ENCODE measurements at places on chromosomes 6 and 20.

DNA sequence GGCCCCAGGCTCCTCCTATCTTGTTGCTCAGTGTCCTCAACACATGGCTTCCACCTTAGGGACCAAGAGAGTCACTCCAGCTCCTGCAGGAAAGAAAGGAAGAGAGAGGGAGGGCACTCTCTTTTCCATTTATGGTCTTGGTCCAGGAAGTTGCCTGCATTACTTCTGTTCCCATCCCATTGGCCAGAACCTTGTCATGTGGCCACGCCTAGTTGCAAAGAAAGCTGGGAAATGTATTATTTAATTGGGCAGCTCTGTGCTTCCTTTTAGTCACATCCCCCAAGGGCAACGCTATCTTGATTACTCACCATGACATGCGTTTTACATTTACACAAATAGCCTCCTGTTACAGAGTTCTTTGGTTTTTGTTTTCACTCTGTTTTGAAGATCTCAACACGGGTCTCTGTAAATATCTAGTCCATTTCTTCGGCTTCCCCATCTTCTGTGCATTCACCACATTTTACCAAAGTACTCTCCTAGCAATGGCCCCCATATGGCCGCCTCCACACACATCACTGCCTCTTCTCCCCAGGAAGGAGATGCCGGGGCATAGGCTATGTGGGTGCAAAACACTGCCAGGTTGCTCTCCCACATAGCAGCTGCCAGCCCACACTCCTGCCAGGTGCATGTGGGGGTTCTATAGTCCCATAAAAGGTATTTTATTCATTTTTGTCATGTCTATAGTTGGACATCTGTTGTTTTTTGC, 35.7 kb upstream of the ZMYND8 start:
- DNase-seq: peak; percentile 95

- no peak for DNase-seq
These were observed 387.6 kb downstream of the CDC5L start for GRCh38 chr6:44775121-44775520.

DNA sequence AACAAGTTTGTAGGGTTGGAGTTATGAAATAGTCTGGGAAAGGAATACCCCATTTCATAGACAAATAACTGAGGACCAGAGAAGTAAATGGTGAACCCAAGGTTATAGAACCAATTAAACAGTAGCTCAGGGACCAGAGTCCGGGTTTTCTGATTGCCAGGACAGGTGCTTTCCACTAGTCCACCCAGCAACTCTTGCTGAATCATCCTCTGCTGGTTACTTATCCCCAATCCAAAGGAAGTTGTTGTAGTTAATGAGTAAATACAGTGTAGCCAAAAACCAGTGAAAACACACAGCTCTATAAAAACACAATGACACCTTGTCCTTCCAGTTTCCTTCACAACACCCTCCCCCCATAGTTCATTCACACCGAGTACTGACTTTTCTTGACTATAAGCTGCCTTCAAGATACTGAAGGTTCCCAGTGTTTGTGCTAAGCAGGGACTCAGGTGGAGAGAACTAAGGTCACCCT, 766 bp upstream of the TINAG start:
- DNase-seq: no peak

- no peak for DNase-seq
These were observed 138.1 kb downstream of the TBXT start for GRCh38 chr6:166029506-166029905.

- no peak for DNase-seq
These were observed 15.8 kb downstream of the CAGE1 start for GRCh38 chr6:7373739-7374138.

DNA sequence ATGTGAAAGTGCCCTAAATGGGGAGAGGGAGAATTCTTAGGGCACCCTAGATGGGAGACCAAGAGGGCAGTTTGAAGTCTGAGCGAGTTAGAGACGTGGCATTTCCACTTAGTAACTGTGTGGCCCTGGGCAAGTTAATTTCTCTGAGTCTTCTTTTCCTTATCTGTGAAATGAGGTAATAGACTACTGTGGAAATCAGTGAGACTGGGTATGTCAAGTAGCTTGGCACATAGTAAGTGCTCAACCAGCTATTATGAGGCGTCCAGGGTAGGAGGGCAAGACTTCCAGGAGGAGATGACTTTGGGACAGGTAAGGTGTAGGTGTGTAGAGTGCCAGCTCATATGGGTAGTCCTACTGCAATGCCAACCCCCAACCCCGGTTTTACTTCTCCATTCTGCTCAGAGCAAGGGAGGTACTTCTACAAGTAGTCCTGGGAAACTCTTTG, 770 bp downstream of the KIF3B start:
- DNase-seq: peak; percentile 44

- peak; percentile 32 for DNase-seq
These were observed 229.8 kb downstream of the SOX4 start for GRCh38 chr6:21823371-21823770.

- peak; percentile 53 for DNase-seq
These were observed 435 bp upstream of the ZNF322 start for GRCh38 chr6:26660000-26660361.

- DNase-seq: no peak
These were observed 83.0 kb upstream of the ELOVL5 start for GRCh38 chr6:53431704-53432103.

Measured in hematopoietic multipotent progenitor cell treated with erythropoietin and hydrocortisone succinate and interleukin-3 and kit ligand, for 4 days (in vitro differentiated cells).